ENCODE measurements at places on chromosomes 11 and 22.

GRCh38 chr11:66546368-66546965 lies at the start of gene ACTN3:
TSS of gene ACTN3 (plus strand) at chr11:66546903. CDS start at chr11:66546938, 35 bp downstream.
- no peak for DNase-seq

DNA sequence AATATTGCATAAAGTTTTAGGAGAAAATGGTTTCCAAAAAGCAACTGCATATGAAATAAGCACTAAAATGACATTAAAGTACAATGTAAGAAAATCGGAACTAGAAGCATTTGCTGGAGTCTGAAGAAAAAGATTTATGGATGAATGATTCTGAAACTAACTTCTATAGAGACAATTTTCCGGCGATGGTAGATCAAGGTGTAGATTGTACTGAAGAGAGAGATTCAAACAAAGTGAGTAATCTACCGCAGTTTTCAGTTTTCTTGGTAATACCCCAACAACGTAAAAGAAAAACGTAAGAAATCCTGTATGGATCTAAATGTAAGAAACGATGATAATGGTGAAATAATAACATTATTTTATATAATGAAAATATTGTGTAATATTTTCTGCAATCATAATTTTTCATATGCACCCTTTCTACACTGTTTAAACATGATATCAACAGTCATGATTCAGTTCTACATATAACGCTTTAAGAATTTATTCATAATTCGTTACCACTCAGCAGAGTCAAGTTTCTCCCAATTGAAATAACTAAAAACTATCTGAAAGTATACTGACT lies 1.8 kb upstream of the CDPF1 start:
- DNase-seq, result no peak

- DNase-seq, result no peak
Measured at GRCh38 chr22:20506543-20507252, 712 bp upstream of the MED15 start.

DNA sequence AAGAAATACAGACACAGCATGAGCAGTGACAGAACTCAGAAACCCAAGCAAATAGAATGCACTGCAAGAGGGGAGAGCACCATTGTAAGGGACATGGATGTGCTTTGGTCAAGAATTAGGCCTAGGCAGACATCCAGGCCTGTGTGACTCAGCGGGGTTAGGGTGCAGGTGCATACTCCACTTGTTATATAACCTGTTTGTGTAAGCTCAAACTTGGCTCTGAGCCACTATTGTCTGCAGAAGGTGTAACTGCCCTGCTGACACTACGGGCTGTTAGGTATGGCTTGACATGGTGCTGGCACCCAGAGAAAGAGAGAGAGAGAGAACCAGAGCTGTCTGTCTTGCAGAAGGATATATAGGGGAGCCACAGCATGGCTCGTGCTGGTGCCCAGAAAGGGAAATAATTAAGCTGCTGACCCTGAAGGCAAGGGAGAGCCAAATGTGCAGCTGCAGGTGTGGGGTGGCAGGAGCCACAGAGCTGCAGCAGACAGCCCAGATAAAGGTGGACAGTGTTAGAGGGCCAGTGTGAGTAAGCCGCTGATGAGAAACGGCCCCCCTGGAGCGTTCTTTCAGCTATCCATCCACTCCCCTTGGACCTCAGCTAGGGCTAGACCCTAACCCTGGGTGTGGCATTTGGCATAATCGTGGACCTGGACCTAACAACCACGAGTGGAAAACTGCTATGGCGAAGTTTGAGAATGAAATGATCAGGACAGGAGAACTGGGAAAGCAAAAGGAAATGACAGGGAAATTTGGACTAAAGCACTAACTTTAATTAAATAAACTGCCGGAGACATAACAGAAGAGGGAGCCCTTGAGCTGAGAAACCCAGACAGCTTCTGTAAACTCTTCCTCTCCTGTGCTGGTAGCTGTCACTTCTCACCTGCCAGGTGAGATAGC lies 253.0 kb upstream of the CCDC179 start:
- no peak for DNase-seq

DNA sequence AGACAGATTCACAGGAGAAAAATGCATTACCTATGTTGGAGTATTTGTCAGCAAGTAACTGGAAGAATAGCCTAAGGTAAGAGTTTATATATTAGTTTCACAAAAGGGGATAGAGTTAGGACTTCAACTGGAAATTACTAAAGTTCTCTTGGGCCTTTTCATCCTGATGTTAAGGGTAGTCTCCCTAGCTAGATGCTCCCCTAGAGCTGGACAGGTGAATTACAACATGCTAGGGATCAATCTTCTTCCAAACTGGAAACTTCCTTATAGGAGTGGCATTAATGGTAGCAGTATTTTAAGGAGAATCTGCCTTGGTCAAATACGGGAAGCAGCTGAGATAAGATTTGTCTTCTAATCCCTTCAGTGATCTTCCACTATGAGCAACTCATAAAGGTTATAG lies 632.8 kb upstream of the RAG2 start:
- DNase-seq, result no peak
